CD4-positive, alpha-beta T cell treated with Interleukin-4 for 4 hours (primary cell): ENCODE measurements at places on chromosomes 13 and 19.
A peak's percentile ranks its signal among the peaks of the same experiment; 100 is the strongest.

DNA sequence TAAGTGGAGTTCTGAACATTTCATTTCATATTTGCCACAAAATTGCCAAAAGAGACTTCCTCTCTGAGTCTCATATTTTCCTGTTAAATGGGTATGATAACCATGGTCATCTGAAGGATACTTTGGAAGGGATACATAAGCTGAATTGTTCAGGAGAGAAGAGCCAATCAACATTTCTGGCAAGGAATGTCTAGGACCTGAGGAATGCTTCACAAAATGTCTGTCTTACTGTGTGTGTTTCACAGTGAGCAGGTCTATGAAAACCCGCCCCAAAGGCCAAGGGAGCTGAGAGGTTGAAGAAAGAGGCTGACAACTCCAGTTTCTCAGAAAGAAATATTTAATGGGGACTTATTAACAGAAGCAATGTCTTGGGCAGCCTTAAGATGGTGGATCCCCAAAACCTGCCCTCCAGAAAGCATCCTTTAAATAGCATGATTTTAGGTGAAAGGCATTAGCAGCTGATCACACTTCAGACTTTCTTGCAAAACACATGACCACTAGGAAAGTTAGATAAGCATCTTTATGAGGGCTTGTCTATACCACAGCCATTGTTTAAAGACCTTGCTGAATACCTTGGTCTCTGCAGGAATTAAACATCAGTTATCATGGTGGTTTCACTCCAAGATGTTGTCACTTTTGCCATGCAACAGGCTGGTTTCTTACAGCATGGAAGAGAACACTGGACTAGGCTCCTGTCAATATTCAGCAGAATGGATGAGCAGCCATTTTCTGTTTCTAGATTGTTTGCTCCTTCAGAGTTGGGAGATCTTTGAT lies 78.9 kb downstream of the TNFSF11 start:
- no peak for DNase-seq

GRCh38 chr13:62781866-62782265 lies 1366.2 kb upstream of the PCDH20 start:
- no peak for DNase-seq

- DNase-seq, result no peak
These were observed 53.3 kb downstream of the PARP4 start for GRCh38 chr13:24459234-24459633.

DNA sequence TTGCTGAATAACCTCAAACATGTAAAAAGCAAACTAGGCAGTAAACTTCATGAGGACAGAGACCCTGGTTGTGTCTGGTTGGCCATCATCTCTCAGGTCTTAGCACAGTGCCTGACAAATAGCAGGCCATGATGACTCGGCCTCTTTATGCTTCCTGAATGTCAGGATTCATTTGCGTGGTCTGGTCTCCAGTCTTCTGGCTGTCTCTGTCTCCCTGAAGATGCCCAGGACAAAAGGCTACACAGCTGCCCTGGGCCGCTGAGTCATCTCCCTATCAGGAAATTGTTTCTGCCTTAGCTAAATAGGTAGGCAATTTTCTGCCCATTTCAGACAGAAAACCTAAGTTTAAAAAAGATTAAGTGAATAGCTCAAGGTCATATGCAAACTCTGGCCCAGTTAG lies 84.1 kb upstream of the FNDC3A start:
- no peak for DNase-seq

DNA sequence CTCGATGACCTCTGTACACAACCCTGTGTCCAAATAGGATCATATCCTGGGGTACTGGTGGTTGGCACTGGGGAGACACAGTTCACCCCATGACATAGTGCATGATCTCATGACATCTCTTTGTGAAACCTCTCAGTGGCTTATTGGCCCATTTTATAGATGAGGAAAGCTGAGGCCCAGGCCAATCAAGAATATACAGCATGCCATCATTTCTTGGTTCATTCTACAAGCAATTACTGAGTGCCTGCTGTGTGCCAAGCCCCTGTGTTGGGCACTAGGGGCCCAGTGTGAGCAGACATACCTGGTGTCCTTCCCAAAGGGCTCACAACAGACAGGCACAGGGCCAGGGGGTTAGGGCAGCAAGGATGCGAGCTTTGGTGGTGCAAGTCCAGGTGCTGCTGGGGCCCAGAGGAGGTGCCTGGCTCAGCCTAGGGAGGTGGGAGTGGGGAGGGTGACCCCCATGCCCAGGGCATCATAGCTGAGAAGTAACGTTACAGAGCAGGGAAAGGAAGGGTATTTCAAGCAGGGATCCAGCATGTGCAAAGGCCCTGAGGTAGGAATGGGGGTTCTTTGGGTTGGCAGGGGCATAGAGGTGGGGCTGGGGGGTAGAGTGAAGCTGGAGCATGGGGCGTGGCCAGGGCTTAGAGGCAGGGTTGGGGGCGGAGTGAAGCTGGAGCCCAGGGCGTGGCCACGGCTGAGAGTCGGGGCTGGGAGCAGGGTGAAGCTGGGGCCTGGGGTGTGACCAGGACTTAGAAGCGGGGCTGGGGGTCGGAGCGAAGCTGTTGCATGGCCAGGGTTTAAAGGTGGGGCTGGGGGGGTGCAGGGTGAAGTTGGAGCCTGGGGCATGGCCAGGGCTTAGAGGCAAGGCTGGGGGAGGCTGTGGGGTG lies 20.7 kb downstream of the COLGALT1 start:
- no peak for DNase-seq

- DNase-seq, result no peak
These were observed 2.4 kb upstream of the FPR1 start for GRCh38 chr19:51754109-51754508.

DNA sequence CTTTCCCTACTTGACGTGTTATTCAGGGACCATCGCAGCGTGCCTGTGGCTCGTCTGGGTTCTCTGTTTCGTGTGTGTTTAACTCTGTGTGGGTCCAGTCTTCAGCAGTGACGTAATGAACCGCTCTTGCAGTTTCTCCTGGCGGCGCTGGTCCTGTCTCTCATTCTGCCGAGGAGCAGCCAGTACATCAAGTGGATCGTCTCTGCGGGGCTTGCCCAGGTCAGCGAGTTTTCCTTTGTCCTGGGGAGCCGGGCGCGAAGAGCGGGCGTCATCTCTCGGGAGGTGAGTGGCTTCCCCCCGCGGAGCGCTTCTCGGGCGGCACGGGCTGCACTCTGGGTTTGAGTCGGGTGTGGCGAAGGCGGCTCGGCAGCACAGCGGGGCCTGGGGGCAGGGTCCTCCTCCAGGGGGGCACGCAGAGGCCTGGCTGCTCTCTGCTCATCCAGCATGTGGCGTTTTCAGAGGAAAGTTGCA lies 36.3 kb upstream of the TFDP1 start:
- no peak for DNase-seq

- DNase-seq, result no peak
These were observed 67.2 kb downstream of the HSPH1 start for GRCh38 chr13:31094331-31095015.

GRCh38 chr13:29473166-29473565 lies 122.3 kb downstream of the SLC7A1 start:
- no peak for DNase-seq

GRCh38 chr19:47104680-47105079 lies 8.9 kb downstream of the ZC3H4 start:
- DNase-seq, result no peak

- DNase-seq, result peak; percentile 15
These were observed 1.7 kb downstream of the PROSER1 start for GRCh38 chr13:39036212-39036611.
